ENCODE measurements at places on chromosomes 12 and 14.

- no peak for DNase-seq
Observed at GRCh38 chr12:102680304-102680703, 199.9 kb upstream of the IGF1 start.

DNA sequence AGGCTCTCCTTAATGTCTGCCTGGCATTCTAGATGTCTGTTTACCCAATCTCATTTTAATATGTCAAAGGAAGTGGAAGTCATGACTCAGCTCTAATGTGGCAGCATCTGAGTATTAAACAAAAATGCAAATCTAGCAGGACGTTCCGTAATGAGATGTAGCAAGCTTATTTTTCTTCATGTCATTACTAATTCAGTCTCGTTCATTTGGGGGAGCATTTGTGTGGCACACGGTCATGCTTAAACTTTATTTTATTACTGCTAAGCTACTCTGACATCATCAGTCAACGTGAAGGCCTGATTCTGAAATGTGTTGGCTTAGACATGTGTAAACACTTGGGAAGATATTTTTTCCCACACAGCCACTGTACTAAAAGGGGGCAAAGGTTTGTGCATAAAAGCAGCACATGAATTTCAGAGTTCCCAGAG, 326.7 kb upstream of the TMPO start:
- DNase-seq = no peak

GRCh38 chr12:2650261-2651067, 144.3 kb upstream of the FKBP4 start:
- DNase-seq = no peak

GRCh38 chr14:81519200-81520011, 14.2 kb downstream of the SEL1L start:
- DNase-seq = peak; percentile 74

DNA sequence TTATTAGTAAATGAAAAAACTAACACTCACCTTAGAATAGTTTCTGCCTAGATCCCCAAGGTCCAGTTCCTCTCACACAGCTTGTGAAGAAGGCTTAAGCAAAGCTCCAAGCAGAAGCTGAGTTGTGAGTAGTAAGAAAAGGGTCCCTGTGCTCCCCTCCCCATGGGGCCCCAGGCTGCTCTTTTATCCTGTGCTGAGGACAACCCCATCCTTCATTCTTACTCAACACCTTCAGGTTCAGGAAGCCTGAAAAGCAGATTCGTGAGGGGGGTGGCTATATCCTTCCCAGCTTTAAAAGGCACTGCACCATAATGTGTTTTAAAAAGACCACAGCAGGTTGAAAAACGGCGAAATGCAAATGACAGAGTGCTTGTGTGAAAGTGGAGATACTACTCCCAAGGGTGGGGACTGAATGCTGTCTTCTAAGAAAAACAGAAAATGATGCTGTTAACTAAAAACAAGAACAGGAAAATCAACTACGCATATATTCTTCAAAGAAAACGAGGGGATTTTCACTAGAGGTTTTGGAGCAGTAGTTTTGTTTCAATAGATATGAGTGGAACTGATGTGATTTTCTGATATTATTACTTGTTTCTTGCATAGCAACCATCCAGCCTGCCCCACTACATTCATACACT, 182.7 kb downstream of the KTN1 start:
- DNase-seq = no peak

GRCh38 chr12:112813836-112814235, 22.3 kb downstream of the RPH3A start:
- DNase-seq = no peak

DNA sequence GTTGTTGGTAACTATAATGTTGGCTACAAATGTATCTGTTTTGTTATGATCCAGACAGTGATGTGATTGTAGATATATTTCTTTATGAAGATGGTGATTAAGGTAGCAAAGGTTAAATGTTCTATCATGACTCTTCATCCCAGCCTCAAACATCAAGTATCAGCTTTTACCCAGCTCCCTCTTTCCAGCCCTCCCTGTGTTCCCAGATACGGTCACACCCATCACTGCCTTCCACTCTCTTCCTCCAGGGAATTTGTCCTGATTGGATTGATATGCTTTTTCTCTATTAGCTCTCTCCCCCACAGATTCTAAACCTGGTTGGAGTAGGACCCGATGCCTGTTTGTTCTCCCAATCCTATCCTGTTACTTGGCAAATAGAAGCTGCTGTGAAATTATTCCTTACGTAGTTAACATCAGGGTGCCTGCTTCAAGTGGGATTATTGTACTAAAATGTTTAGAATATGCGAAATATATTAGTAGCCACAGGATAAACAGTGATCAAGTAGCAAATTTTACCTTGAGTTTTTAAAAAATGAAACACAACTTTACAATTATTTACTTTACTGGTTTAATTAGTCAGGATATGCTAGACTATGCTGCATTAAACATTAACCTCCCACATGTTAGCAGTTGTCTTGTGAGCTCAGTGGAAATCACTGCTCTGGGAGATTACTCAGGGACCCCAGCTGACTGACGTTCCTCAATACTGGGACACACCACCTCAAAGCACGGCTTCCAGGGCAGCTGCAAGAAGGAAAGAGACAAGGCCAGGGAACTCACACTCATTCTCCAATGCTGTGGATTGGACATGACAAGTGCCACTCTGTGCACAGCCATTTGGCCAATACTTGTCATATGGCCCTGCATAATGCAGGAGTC, 165.3 kb downstream of the ALX1 start:
- no peak for DNase-seq

DNA sequence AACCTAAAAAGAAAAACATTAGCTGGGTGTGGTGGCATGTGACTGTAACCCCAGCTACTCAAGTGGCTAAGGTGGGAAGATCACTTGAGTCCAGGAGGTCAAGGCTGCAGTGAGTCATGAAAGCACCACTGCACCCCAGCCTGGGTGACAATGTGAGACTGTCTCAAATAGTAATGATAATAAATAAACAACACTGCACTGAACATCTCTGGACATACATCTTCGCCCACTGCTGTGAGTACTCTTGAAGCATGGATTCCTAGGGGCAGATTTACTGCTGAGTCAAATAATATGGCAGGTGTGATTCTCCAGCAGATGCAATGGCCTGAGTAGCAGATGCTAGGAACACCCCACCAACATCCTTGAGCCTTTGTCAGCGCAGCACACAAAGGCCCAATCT, 23.6 kb downstream of the ABCB9 start:
- DNase-seq = no peak

- DNase-seq = no peak
Observed at GRCh38 chr12:12622418-12622817, 10.7 kb downstream of the CREBL2 start.

DNA sequence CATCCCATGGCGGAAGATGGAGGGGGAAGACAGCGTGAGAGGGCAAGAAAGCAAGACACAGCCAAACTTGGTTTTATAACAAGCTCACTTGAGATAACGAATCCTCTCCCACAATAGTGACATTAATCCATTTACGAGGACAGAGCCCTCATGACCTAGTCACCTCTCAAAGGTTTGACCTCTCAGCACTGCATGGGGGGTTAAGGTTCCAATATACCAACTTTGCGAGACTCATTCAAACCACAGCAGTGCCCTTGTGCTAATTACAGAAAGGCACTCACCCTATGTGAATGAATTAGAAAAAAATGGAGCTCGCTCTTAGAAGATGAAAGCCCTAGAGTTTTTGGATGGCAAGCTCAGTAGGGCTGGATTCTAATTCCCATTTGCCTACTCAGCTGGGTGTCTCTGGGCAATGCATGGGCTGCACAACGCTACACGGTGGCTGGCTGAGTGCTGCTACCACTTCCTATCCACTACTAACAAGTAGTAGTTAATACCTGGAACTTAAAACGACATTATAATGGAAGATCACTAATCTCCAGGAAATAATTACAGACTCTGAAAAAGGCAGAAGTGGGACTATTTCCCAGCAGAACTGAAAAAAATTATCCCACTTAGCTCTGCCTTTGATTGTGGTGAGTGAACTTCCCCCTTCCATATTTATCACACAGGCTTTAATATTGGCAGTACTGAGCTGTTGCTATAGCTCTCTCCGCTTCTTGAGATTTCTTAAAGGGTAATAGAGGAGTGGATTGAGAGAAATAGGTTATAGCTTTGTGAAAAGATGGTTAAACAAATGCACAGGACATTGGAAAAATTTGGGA, 27.5 kb downstream of the TESPA1 start:
- no peak for DNase-seq

- no peak for DNase-seq
Observed at GRCh38 chr12:90335566-90335965, 619.4 kb downstream of the CCER1 start.

DNA sequence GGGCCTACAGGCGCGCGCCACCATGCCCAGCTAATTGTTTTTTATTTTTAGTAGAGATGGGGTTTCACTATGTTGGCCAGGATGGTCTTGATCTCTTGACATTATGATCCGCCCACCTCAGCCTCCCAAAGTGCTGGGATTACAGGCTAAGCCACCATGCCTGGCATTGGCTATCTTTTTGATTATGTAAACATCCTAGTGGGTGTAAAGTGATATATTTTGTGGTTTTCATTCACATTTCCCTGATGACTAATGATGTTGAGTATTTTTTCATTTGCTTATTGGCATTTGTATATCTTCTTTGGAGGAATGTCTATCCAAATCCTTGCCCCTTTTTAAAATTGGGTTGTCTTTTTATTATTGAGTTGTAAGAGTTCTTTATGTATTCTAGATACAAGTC, 16.3 kb downstream of the CREBL2 start:
- no peak for DNase-seq

GRCh38 chr12:31321897-31322228, 4.1 kb downstream of the SINHCAF start:
- no peak for DNase-seq

DNA sequence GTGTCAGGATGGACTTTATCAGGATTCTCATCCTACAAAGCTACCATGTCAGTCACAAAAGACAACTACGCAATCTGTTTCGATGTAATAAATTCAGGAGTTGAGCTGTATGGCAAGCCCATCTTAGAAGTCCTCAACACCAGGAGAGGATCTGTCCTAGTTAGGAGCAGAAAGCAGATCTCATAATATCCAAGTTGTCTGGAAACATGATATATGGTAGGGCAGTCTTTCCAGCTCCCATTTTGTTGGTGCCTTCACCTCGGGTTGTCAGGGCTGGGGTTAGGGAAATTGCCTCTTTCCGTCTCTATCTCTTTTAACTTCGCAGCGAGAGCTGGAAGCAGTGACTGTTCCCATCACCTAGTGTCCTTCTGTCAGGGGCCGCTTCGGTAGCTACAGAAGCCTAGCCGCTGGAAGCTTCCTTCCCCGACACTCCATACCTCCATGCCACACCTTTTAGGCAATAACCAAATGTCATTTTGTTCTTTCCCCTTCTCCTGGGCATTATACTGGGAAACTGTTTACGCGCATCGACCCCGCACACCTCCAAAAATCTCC, 1.4 kb downstream of the NIN start:
- no peak for DNase-seq

DNA sequence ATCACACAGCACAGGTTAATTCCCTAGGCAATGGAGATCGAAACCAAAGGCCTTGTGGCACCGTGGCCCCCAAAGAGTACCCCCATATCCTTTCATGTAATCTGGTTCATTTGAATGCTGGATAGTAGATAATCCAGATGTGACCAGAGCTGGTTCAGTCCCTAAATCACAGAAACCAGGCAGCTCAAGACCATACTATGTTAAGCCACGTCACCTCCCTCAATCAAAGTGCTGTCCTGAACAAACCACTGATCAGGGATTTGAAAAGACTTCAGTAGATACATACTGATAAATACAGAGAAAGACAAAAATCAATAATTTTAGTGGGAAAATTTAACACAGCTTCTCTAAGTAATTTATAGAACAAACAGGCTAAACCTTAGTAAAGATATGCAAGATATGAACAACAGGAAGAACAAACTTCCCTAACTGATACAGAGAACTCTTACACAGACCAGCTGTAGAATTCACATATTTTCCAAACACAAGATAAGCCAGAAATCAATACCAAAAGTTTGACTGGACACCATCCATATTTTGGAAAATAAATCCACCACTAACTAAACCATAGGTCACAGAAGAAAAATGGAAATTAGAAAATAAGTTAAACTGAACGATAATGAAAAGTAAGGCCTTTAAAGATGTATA, 67.1 kb downstream of the BCAT1 start:
- DNase-seq = no peak

DNA sequence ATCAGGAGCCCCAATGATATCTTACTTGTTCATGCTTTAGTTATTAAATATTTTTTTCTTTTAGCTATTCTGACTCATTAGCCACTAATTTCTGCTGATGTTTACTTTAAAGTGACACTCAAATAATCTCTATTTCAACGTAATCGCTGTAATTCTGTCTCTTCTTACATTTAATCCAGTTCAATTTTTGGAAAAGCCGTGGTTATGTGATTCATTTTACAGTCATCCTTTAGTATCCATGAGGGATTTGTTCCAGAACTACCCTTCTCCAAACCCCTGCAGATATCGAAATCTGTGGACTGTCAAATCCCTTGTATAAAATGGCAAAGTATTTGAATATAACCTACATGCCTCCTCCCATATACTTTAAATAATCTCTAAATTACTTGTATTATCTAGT, 1103.4 kb downstream of the LRFN5 start:
- DNase-seq = no peak

- DNase-seq = no peak
Observed at GRCh38 chr14:104706733-104707607, 17.1 kb upstream of the ADSS1 start.

GRCh38 chr12:67788118-67788517, 139.6 kb downstream of the DYRK2 start:
- DNase-seq = no peak

- DNase-seq = no peak
Observed at GRCh38 chr14:105069871-105070759, 4.9 kb upstream of the GPR132 start.

DNA sequence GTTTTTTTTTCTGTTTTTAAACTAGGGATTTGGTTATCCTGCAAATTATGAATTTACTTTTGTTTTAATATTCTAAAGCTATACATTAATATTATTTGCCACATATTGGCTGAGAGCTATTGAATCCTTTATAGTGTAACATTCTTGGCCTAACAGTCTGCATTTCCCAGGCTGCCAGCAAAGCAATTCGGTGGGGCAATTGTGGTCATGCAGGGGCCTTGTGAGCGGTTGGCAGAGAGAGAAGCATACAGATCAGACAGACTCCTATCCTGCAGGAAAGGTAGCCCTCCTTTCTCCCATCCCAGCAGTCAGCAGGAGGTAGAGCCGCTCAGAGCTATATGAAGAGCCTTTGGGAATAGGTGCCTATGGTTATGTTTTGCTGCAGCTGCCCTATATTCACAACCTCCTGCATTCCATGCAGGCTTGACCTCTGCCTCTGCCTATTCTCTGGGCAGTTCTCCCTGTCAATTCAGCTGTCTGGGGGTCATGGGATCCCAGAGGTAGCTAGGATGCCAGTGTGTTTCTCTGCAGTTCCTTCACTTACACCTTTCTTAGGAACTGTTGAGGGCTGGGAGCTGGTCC, 144.7 kb downstream of the GPHN start:
- no peak for DNase-seq

GRCh38 chr14:102120888-102121287, 18.8 kb upstream of the WDR20 start:
- DNase-seq = no peak

- no peak for DNase-seq
Observed at GRCh38 chr12:104329707-104330532, 26.4 kb downstream of the EID3 start.

- no peak for DNase-seq
Observed at GRCh38 chr12:52600941-52601481, at the start of gene KRT72. TSS of gene KRT72 (minus strand) at chr12:52601463. CDS start at chr12:52601452, 11 bp downstream.

All from T-helper 2 cell (primary cell).